ENCODE measurements at places on chromosomes 6 and 20.

GRCh38 chr6:70524721-70525286 is 41.9 kb upstream of the SDHAF4 start:
- no peak for DNase-seq

- no peak for DNase-seq
These were observed 253.1 kb downstream of the FNDC1 start for GRCh38 chr6:159422041-159422984.

DNA sequence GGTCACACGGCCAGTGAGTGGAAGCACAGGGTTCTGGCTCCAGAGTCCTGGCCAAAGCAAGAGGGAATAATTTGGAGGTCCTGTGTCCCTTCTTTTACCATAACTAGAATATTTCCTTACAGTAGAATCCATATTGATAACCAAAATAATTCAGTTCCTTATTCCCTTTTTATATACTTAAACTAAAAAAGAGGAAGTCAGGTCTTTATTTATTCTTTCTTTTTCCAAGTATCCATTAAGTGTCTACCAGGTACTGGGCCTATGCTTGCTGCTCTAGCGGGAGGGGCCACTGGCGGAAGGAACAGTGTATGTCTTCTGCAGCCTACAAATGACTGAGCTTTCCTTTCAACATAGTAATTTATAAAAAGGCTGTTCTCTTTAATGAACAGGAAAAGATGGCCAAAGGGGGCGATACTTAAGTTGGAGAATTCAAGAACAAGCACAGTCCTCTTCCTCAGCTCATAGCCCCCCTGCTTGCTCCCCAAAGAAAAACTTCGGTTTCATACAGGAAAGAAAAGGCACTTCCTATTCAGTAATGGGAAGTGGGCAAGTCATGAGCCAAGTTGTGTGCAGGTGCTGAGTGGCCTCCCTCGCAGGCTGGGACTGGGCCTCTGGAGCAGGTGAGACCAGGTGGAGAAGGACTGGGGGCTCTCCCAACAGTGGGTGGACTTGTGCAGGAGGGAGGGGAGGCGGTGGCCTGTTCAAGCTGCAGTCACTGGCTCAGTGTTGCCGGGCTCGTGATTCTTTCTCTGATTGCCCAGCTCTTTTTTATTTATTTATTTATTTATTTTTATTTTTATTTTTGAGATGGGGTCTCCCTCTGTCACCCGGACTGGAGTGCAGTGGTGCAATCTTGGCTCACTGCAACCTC is 110.9 kb downstream of the ARMC2 start:
- DNase-seq, result no peak

- peak; percentile 7 for DNase-seq
These were observed 26.5 kb downstream of the CD109 start for GRCh38 chr6:73722318-73723060.

DNA sequence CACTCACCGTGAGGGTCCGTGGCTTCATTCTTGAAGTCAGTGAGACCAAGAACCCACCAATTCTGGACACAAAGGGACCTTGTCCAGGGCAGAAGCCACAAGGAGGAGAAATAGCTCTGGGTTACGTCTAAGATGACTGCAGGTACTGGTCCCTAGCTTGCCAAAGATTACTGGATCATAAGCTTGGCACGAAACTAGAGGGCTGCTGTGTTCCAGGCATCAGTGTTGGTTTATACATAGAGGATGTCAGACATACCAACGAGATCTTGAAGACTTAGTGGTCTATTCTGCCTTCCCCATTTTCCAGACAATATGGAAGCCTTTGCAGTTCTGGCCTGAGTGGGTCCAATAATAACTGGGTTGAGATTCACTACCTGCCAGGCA is 175.7 kb downstream of the TBX18 start:
- DNase-seq, result no peak

DNA sequence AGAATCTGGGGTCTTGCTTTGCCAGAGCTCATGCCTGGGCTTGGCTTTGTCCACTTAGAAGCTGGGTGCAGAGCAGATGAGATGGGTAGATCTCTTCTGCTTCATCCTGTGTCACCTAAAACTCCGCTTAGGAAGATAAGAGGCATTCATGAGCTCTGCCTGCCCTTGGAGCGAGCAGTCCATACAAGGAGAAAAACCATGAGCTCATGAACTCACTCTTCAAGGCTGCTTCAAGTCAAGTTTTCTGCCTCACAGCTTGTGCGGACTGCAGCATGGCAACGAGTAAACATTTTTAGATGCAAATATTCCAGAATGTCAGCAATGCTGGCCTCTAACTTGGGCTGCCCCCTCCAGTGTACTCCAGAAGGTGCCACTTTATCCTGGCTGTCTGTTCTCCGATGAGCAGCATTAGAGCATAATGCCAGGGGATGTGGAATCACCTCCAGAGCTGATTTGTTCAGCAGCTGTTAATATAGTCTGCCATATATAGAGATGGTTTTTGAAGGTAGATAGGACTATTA is 10.7 kb upstream of the UQCC2 start:
- no peak for DNase-seq

- no peak for DNase-seq
These were observed 12.6 kb upstream of the ZC3H12D start for GRCh38 chr6:149497365-149497764.

GRCh38 chr6:100803264-100804045 is 77.7 kb downstream of the ASCC3 start:
- DNase-seq, result no peak

GRCh38 chr6:155380666-155381332 is 66.5 kb upstream of the TFB1M start:
- DNase-seq, result no peak

DNA sequence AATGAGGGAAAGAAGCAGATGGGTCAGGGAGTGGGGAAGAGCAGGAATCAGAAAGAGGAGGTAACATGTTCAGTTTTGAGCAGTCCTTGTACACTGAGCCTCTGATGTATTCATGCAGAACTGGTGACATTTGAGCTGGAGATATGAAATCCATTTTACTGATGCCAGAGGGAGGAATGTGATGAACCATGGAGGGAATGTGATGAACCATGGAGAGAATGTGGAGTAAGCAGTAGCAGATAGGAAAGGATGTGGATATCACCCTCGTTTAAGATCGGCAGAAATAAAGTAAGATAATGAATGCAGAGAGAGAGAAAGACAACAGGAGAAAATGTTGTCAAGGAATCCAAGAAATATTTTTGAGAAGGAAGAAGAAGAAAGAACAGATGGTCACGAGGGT is 231.6 kb downstream of the TBXT start:
- DNase-seq, result no peak

- no peak for DNase-seq
These were observed 61.9 kb downstream of the KCNQ5 start for GRCh38 chr6:72683797-72684196.

DNA sequence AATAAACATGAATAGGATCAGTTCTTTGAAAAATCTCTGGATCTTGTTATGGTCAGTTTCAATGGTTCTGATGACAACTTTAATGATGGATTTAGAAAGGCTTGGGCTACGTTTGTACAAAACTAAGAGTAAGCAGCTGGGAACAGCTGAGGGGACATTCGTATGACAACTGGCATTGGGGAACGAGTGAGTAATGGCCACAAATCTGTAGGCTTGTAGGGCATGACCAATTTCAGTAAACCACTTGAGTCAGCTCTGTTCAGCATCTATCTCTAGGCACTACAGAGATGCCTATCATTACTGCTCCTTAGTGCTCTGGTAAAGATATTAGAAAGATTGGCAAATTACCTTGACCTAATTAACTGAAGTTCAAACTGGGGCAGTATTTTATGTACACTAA is 1375.6 kb downstream of the EPHA7 start:
- DNase-seq, result no peak

- no peak for DNase-seq
These were observed 1.2 kb downstream of the NCOA5 start for GRCh38 chr20:46088409-46089166.

- DNase-seq, result no peak
These were observed 1.9 kb downstream of the POU3F2 start for GRCh38 chr6:98836025-98836961.

DNA sequence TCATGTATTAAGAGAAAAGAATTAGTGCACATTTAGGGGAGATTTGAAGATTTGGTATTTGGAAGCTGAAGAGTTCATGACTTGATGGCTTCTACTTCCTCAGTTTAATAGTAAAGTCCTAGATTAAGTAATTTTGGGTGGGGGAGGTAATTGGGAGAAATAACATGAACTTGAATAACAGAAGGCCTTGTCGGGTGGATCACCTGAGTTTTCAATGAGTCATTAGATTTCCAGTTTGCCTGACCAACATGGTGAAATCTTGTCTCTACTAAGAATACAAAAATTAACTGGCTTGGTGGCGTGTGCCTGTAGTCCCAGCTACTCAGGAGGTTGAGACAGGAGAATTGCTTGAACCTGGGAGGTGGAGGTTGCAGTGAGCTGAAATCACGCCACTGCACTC is 181.0 kb downstream of the GJA1 start:
- no peak for DNase-seq

DNA sequence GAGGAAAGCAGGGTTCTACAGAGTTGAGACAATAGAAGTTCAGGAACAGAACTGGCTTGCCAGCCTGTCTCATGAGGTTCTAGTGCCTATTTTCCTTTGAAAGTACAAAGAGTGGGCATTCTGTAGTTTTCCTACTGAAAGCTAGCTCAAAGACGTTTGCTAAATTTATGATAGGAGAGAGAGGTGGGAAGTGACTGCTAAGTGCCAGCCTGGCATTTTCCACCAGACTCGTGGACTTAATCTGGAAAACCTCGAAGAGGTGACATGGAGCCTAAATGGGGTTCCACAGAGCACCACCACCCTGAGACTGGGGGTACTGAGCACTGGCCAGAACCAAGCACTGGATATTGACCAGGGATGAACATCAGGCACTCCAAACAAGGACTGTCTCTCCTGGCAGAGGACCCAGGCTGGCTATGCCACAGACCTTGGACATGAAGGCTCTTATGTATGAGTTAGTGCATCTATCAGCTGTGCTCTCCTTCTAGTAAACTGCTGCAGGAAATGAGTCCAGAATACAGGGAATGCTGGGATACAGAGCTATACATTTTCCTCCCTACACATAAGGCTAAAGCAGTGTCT is 7.1 kb downstream of the PEX6 start:
- no peak for DNase-seq

- no peak for DNase-seq
These were observed 229.5 kb upstream of the RNF24 start for GRCh38 chr20:4244700-4245485.

GRCh38 chr20:11048739-11049138 is 374.9 kb upstream of the JAG1 start:
- DNase-seq, result no peak

DNA sequence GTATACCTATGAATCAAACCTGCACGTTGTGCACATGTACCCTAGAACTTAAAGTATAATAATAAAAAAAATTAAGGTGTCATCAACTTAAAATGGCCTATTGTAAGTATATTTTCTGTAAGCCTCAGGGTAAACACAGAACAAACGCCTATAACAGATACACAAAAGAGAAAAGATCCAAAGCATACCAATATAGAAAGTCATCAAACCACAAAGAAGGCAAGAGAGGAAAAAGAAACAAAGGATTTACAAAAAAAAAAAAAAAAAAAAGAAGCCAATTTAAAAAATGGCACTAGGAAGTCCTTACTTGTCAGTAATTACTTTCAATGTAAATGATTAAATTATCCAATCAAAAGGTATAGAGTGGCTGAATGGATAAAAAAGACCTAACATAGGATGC is 24.6 kb upstream of the ASF1A start:
- DNase-seq, result no peak

DNA sequence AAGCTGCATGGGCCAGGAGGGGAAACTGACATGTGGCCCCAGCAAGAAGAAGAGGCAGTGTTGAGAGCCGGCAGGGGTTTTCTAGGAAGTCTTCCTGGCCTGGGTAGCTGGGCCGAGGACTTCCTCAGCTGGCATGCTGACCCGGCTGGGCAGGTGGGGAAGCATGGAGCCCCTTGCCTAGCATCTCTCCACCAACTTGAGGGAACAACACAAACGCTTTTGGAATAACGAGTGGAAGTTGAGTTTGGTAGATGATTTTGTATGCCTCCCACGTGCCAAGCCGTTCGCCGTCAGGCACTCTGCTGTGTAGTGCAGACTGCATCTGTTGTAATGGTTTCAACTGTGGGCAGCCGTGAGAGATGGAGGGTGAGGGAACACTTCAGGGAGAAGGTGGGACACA is 7.3 kb downstream of the TMEM181 start:
- DNase-seq, result no peak

DNA sequence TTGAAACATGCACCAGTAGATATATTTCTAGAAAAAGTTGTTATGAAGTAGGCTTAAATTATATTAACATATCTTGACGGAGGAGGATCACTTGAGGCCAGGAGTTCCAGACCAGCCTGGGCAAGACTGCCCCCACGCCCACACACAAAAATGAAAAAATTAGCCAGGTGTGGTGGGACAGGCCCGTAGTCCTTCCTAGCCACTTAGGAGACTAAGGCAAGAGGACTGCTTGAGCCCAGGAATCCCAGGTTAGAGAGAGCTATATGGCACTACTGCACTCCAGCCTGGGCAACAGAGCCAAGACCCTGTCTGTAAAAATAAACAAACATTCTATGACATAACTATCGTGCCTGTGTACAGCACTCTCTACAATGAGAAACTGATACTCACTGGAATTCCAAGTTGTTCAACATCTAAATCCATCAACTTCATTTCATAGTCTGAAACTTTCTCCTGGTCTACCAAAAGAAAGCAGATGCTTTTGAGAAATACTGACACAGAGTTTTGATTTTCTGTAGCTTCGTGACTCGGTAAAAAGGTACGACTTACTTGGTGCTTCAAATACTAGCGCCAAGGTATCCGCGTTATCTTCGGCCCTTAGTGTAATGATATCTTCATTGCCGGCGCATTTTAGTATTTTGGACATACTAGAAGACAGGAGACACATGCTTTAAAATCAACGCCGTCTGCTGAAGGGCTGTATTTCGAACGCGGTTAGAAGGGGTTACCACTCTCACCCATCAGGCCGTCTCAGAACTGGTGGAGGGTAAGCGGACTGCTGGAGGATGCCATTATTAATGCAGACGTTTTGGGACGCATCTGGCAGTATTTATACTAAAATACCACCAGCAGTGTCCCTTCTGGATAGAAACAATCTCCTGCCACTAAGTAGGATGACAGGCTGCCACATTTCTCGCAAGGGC is 1.3 kb downstream of the PCNA start:
- DNase-seq, result no peak

GRCh38 chr20:50434653-50435396 is 75.4 kb upstream of the PTPN1 start:
- DNase-seq, result no peak

GRCh38 chr6:99024089-99024488 is 76.3 kb upstream of the FBXL4 start:
- no peak for DNase-seq

- no peak for DNase-seq
These were observed 41.3 kb upstream of the IL20RA start for GRCh38 chr6:137086031-137086430.

- DNase-seq, result no peak
These were observed 256.8 kb upstream of the PMEPA1 start for GRCh38 chr20:57966620-57967019.

- no peak for DNase-seq
These were observed 13.2 kb upstream of the HMGA1 start for GRCh38 chr6:34223381-34223955.

- no peak for DNase-seq
These were observed 70.0 kb downstream of the PSMG4 start for GRCh38 chr6:3328796-3329195.
